ENCODE measurements at places on chromosomes 16 and 17.

- H3K27ac ChIP-seq: peak overlapping the region; percentile 86
- H3K36me3 ChIP-seq: 0 out of 2 replicates have a peak, but pooled peaks cover 2% of the 10 kb centered on the region
- H3K4me3 ChIP-seq: no peak overlapping the region
- no peaks in the 10 kb centered on the region for H3K27me3 ChIP-seq
These were observed 70.1 kb downstream of the CMIP start for GRCh38 chr16:81514568-81515258.

DNA sequence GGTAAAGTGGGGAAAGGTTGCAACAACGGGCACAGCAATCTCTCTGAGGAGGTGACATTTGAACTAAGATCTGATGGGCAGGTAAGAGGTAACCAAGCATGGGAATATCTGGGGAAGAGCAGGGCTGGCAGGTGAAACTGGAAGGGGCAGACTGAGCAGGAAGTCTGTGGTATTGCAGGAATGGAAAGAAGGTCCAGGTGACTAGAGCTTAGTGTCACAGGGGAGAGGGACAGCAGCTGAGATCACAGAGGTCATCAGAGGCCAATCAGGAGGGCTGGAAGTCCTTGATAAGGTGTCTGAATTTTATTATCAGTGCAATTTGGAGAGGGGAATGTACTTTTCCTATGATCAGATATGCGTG lies 73.3 kb upstream of the DHX40 start:
- no peaks in the 10 kb centered on the region for H3K27me3 ChIP-seq
- H3K4me1 ChIP-seq: peaks cover 8% of the 10 kb centered on the region
- peak; percentile 47 for DNase-seq

DNA sequence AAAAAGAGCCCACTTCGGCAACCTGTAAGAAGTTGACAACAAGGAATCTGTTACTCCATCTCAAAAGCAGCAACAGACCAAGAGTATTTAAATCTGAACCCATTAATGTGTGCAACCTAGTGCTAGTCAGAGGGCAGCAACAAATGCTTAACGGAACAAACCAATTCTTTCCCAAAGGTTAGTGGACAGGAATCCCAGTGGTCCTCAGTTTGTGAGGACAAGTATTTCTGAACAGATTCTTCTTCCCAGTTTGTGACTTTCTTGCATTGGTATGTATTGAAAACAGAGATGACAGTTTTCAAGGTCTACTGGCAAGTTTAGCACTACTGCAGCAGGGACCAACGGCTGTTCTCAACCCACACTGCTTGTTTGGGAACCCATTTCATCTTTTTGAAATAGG lies 2.9 kb downstream of the RPL26 start:
- no peak overlapping the region for H3K27ac ChIP-seq
- H3K4me3 ChIP-seq: no peak overlapping the region
- DNase-seq: no peak
- no peaks in the 10 kb centered on the region for H3K36me3 ChIP-seq
- H3K27me3 ChIP-seq: no peaks in the 10 kb centered on the region

DNA sequence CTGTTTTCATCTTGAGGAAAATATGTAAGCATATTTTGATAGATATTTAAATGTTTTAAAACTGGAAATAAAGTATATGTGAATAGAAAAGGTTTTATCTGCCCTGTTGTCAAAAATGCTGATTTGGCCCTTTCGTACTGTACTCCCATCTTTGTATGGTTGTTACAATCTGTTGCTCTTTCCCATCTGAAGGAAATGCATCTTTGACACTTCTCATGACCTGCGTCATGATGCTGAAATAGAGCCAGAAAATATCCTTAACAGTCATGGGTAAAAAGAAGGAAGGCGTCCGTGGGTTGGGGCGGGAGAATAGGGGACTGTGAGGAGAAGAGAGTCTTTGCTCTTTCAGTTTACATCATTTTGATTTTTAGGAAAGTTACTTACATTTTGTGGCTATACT lies 327.7 kb downstream of the BCAS3 start:
- no peaks in the 10 kb centered on the region for H3K4me1 ChIP-seq
- no peaks in the 10 kb centered on the region for H3K27me3 ChIP-seq
- no peak overlapping the region for H3K4me3 ChIP-seq
- H3K27ac ChIP-seq: no peak overlapping the region
- H3K36me3 ChIP-seq: no peaks in the 10 kb centered on the region

DNA sequence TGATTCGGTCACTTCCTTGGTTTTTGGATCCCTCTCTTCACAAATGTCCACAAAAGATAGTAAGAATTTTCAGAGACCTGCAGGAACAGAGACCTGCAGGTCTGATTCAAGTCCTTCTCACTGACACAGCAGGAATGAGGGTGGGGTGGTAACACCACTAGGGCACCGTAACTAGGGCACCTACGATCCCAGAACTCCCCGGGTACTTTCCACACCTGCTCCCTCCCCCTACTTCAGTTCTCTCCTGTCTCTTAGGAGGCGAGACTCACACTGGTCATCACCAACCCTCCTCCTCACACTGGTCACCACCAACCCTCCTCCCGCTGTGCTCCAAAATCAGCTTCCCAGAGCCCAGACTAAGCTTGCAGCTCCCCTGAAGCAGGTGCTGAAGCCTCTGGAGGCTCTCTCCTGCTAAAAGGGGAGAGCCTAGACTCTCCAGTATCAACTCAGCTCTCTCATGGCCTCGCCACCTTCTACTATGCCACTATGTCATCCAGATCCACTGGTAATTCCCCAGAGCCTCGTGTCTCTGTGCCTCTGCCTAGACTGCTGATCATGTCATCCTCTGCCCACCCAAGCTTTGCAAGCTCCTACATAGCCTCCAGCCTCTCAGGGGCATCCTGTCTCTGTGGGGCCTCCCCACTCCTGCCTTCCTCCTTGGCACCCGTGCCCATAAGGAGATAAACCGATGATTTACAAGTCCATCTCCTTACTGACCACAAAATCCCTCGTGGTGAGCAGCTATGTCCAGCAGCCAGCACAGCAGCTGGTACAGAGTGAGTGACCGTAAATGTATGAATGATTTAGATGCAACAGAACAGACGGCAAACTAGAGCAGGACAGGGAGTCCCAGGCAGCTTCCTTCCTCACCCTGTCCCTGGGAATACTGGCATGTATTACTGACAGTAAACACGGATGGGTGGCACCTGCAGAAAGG lies 63.4 kb upstream of the GSG1L start:
- no peaks in the 10 kb centered on the region for H3K4me1 ChIP-seq
- DNase-seq: no peak
- H3K27me3 ChIP-seq: no peaks in the 10 kb centered on the region
- H3K27ac ChIP-seq: no peak overlapping the region
- no peaks in the 10 kb centered on the region for H3K36me3 ChIP-seq
- no peak overlapping the region for H3K4me3 ChIP-seq
